ENCODE measurements at places on chromosomes 12 and 14.

- no peak for DNase-seq
These were observed 87.2 kb downstream of the TRHDE start for GRCh38 chr12:72359416-72359815.

DNA sequence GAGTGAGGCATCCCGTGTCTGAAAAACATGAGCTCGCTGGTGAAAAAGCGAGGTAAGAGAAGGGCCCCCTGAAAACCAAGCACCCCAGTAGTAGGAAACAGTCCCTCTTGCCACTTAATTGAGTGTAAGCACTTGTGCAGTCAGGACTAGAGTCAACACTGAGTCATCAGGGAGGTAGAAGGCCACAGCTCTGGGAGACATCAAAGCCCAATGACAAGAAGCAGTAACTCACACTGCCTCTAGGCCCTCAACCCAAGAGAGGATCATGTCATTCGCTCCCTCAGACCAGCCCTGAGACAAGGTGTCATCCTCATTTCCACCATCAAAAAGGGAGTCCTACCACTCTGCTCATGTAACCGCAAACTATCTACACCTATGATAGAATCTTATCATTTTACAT is 17.8 kb downstream of the POMT2 start:
- DNase-seq, result no peak

- no peak for DNase-seq
These were observed 221.3 kb upstream of the RTL1 start for GRCh38 chr14:101124815-101125214.

DNA sequence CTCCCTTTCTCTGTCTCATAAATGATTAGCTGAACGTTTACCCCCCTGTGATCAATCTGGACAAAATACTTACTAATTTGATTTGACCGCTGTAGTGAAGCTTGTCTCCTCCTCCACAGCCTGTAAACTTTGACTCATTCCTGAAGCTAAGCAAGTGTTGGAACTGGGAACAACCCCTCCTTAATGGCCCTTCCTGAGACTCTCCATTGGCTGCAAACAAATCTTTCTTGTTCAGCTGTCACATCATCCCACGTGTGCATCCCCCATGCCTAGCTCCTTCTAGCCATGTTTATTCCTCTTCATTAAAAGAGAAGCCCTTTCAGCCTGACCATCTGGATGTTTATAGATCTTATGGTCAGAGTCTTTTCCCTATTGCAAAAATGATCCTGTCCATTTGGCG is 281.2 kb downstream of the RGS6 start:
- no peak for DNase-seq

GRCh38 chr14:102255401-102256190 is 49.4 kb downstream of the MOK start:
- DNase-seq, result no peak

- no peak for DNase-seq
These were observed 102.9 kb upstream of the RFLNA start for GRCh38 chr12:124191966-124192365.

DNA sequence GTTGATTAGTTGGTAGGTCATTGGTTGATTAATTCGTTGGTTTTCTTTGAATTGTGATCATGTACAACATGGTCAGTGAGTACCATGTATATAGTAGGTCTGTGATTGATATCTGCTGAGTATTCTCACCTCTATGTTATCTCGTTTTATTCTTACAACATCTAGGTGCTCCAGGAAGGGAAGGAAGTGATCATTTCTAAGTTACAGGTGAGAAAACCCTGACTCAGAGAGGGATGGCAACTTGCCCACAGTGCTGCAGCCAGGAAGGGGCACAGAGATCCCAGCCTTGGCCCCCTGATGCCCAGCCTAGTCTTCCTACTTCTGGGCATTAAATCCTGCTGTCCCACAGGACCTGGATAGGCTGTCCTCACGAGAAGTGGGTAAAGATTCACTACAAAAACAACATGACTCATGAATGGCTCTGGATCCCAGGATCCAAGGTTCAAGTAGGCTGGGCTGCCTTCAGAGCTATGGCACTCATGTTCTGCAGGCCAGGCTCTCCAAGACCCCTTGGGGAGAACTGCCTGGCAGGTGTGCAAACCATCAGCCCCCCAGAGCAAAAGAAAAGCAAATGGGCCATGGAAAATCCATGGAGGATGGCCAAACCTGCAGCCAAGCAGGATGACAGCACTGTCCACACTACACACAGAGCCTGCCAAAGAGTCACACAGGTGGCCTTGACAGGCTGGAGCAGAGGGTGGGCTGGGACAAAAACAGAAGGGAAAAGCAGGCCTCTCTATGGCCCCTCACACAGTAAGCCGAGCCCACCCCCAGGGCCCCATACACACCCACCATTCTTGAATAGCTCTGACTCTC is 146.2 kb downstream of the BCL11B start:
- no peak for DNase-seq

GRCh38 chr14:69317102-69317755 is 57.3 kb downstream of the GALNT16 start:
- no peak for DNase-seq

DNA sequence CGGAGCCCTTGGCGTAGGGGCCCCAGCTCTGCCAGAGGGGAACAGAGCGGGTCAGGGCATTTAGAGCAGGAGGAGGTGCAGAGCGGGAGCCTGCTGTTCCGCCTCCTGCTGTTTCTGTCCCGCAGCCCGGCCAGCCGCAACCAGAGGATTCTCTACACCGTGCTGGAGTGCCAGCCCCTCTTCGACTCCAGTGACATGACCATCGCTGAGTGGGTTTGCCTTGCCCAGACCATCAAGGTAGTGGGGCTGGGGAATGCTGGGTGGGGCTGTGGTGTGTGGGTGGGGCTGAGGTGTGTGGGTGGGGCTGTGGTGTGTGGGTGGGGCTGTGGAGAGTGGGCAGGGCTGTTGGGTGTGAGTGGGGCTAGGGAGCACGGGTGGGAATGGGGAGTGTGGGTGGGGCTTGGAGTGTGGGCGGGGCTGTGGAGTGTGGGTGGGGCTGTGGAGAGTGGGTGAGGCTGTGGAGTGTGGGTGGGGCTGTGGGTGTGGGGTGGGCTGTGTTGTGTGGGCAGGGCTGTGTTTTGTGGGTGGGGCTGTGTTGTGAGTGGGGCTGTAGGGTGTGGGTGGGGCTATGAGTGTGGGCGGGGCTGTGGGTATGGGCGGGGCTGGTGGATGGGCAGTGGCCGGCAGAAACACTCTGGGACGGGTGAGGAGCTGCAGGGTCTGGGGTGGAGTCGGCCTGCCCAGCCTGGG is 8.0 kb downstream of the ASPG start:
- DNase-seq, result no peak

GRCh38 chr12:62263966-62264365 is 3.8 kb downstream of the USP15 start:
- DNase-seq, result no peak

- DNase-seq, result no peak
These were observed 91.3 kb downstream of the PRKD1 start for GRCh38 chr14:29836395-29836794.

GRCh38 chr14:52852810-52853521 is 61.6 kb upstream of the GNPNAT1 start:
- no peak for DNase-seq

- no peak for DNase-seq
These were observed 340.0 kb upstream of the STXBP6 start for GRCh38 chr14:25389948-25390347.

DNA sequence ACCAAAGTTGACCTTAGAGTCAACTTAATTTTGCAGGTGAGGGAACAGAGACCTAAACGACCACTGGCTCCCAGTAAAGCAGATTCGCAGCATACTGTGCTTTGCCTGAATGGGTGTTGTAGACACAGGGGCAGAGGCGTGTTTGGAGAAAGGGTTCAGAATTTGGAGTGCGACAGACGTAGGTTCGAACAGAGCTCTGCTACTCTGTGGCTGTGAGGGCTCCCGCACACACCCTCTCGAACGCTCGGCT is 243 bp upstream of the TOMM20L start:
- DNase-seq, result no peak

DNA sequence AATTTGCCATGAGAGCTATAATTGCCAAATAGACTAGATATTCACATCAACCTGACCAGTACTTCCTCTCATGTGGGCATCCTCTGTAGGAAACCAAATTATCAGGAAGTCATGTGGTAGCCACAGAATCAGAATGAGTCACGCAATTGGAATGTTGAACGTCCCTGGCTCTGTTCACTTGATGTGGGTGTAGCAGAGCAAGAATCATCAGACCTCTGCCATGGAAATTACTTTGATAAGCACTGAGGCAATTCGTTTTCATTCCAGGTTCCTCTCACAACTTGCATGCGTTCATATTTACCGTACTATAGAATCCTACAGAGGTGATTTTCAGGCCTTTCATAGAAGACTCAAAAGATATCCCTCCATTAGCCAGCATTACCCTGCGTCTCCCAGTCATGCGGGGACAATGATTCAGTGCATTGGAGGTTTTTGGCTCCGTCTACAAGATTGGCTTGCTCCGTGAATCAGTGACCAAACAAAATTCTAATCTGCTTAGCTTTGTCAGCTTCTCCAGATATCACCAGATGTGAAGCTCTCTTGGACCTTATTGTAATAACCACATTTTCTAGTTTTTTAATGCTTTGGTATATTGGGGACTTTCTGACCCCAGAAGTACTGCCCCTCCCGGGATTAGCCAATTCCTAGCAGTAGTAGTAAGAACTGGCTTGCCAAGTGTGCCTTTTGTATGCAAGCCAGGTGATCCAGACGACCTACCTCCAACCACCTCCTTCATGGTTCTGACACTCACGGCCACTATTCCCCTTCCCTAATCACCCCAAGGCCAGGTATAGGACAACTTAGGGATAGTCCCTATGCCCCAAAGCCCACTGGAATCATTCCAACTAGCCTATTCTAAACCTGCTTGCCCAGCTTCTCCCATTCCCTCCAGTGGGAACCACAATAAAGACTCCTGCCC is 133.4 kb downstream of the KICS2 start:
- DNase-seq, result no peak

DNA sequence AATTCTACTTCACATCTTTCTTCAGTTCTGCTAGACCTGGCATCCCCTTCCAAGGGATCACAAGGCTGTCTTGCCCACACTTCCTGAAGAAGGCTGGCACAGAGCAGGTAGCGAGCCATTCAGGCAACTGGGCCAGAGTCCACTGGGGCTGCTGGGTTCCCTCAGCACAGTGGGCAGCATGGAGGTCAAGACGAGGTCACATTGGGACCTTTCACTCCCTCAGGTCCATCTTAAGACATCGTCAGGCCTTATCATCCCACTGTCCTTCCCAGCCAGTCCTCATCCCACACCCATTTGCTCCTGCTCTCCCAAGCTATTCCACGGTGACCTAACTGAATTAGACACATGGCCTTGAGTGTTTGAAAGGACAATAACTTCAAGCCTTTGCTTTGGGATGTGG is 143.1 kb upstream of the HIF1A start:
- DNase-seq, result no peak

- no peak for DNase-seq
These were observed 94.6 kb downstream of the PPM1A start for GRCh38 chr14:60343571-60344071.

DNA sequence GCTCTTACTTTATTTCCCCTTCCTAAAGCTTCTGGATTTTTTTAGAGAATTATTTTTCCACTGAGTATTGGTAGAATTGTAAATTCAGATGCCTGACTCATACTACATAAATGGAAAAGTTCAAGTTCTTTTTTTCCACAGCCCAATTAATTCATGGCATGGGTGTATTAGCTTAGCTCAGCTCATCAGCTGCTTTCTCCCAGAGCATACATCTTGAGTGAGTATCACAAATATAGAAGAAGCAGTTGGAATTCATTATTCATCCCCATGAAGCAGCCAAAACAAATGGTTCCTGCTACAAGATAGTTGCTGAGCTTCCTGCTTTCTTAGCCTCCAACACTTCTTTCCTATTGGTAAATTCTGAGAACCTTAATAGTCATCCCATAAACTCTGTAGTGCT is 105.1 kb downstream of the C12orf50 start:
- DNase-seq, result no peak

- DNase-seq, result no peak
These were observed 90.2 kb upstream of the USP44 start for GRCh38 chr12:95641299-95641952.

DNA sequence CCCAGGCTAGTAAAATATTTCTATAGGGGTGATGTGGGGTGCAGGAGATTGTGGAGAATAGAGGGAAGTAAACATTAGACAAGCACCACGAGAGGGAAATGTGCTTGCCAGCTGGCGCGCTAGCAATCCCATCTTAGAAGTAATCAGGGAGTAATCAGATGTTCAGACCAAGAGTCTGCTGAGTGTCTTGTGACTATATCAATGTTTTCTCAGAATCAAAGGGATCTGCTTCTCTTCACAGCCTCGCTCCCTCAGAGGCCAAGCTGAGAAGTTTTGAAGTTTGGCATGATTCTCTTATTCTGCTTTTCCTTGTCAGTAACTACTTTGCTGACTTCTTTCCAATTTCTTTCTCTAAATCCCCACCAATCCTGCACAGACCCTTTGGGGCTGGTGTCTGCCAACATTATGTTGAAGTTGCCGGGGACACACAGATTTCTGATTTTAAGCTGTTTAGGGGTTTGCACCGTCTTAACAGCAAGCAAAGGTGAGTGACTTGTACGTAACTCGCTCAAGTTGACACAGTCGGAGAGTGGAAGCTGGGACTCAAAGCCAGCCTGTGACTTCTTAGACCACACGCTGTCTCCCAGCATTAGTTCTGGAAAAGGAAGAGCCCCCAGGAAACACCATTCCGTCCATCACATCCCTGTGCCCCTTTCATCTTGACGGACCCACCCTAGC is 22.0 kb upstream of the TSPAN9 start:
- DNase-seq, result no peak

DNA sequence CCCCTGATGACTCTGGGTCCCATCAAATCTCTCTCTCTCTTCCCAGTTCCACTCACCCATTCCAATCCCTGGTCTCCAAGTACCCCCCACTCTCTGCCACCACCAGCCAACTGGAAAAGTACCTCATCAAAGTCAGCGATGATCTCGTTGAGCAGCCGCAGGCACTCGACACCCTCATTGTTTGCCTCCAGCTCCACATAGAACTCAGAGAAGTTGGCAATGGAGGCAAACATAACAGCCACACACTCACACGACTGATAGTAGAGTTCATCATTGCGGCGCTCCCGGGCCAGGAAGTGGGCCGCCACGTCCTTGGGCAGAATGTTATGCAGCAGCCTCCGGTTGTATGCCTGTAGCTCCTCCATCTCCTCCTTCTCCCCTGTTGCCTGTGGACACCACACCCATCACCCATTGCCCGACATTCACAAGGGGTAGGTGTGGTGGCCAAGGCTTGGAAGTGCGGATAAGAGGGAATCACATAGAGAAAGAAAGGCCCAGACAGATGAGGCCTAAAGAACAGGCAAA is 17.2 kb downstream of the ADCY6 start:
- no peak for DNase-seq

- no peak for DNase-seq
These were observed 106.6 kb downstream of the BRMS1L start for GRCh38 chr14:35932659-35933159.

GRCh38 chr14:49545071-49545470 is 41.1 kb downstream of the RPS29 start:
- no peak for DNase-seq

Data from NCI-H1694 treated with DMSO at 0.1 percent for 48 hours (cell line).